ENCODE measurements at places on chromosomes 3 and 15.

DNA sequence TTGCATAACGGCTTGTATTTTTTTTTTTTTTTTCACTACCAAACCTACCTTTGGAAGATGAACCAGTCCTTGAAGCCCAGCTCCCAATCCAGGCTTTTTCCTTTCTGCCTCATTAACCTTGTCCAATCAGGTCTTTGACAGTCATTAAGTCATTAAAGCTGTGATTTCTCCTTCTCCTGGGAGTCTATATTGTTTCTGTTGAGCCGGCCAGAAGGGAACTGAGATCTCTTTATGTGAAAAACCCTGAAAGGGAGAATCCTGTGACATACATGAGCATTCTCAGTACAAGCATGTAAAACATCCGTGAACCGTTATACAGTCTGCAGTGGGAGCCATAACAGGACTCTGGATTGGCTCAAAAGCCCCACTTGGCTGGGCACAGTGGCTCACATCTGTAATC is 40.0 kb downstream of the ZNF589 start:
- no peak for DNase-seq

- no peak for DNase-seq
Observed at GRCh38 chr3:113231827-113232253, 20.5 kb downstream of the BOC start.

DNA sequence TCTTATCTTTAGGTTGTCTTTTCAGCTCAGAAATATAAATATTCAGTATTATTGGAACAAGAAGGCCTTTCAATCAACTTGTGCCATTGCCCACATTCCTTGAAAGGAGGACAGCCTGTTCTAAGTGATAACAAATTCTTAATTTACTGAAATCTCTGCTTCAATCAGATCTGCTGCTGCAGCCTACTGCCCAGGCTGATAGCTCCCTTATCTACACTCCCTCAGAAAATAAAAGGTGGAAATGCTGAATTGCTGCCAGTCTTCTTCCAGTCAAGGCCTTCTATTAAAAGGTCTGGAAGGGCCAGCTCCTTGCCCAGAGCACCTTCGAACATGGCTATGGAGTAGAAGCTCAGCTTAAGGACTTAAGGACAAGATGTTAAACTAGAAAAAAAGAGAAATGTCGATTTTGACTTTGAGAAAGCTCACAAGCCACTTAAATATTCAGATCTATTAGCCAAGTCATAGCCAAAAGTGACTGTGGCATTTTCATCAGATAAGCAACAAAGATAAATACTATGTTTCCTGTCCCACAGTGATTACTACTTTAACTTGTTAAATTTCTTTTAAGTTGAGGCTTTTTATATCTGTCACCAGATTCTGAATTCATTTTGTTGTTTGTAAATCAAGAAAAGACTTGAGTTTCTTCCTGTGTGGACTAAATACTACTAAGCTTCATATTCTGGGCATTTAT is 480.5 kb upstream of the CBLB start:
- no peak for DNase-seq

DNA sequence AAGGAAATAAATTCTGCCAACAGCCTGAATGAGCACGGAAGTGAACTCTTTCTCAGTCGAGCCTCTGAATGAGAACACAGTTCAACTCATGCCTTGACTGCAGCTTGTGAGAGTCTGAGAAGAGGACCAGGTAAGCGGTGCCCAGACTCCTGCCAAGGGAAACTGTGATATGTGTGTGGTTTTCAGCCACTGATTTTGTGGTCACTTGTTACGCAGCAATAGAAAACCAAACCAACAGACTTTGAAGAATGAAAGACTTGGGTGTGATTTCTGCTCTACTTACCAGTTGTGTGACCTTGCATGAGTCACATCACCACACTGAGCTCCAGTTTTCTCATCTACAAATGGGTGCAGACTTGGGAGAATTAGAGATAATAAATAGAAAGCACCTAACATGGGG is 30.6 kb upstream of the FAM107A start:
- no peak for DNase-seq

All from tibial nerve (tissue), 4 donors.